Endodermal cell (in vitro differentiated cells): ENCODE measurements at places on chromosomes 12 and 14.
A peak's percentile ranks its signal among the peaks of the same experiment; 100 is the strongest.

- H3K27me3 ChIP-seq: peaks cover 9% of the 10 kb centered on the region
- no peaks in the 10 kb centered on the region for H3K36me3 ChIP-seq
- no peaks in the 10 kb centered on the region for H3K4me1 ChIP-seq
- no peak overlapping the region for H3K27ac ChIP-seq
Observed at GRCh38 chr12:80936353-80936641, 1.4 kb downstream of the LIN7A start.

GRCh38 chr12:87233671-87234070 is 795.5 kb downstream of the C12orf50 start:
- no peak overlapping the region for H3K4me3 ChIP-seq
- no peaks in the 10 kb centered on the region for H3K36me3 ChIP-seq
- no peak overlapping the region for H3K27ac ChIP-seq
- peaks cover 5% of the 10 kb centered on the region for H3K4me1 ChIP-seq

- H3K4me1 ChIP-seq: no peaks in the 10 kb centered on the region
- H3K36me3 ChIP-seq: no peaks in the 10 kb centered on the region
- no peaks in the 10 kb centered on the region for H3K27me3 ChIP-seq
- peak; percentile 56 for DNase-seq
- no peak overlapping the region for H3K27ac ChIP-seq
Observed at GRCh38 chr14:98946940-98947339, 325.1 kb downstream of the BCL11B start.

DNA sequence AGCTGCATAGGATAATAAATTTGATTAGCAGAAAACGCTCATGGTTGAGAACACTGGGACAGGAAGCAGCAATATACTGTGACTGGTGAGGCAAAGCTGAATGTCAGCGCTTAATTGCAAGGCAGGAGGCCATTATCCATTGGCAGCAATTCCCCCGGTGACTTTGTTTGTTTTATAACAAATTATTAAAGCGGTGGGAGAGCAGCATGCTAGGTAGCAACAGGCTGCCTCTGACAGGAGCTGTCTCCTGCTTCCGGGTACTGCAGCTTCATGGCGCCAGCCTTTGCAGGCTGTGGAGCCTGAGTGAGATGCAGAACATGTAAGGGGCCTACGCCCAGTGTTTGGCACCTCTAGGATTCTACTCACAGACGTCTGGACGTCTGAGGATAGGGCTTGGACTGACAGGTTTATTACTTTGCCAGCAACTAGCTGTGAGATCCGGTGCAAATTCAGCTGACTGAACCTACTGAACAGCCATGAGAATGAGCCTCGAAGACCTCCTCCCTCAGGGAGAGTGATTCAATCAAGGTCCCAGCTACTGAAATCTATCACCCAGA is 82.1 kb upstream of the SSTR1 start:
- no peak for DNase-seq
- peaks cover 6% of the 10 kb centered on the region for H3K4me1 ChIP-seq
- H3K4me3 ChIP-seq: no peak overlapping the region
- no peak overlapping the region for H3K27ac ChIP-seq
- H3K27me3 ChIP-seq: no peaks in the 10 kb centered on the region
- H3K36me3 ChIP-seq: no peaks in the 10 kb centered on the region

DNA sequence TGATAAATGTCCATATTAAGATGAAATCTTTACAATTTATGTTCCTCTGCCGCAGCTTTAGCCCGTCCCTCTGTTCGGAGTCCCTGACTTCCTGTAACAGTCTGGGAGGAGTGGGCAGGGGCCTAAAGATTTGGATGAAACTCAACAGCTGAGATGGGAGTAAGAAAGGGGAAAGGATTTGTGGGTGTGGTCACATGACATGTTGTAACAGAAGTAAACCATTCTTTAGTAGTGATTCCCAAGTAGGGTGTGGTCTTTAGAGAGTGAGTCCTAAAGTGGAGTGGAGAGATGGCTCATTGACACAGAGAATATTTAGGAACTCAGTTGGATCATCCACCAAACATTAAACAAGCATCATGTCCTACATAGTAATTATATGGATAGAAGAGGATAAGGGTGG is 12.9 kb downstream of the TMEM117 start:
- no peak for DNase-seq
- H3K4me1 ChIP-seq: no peaks in the 10 kb centered on the region
- H3K36me3 ChIP-seq: no peaks in the 10 kb centered on the region
- no peaks in the 10 kb centered on the region for H3K27me3 ChIP-seq
- no peak overlapping the region for H3K4me3 ChIP-seq

- DNase-seq: no peak
- H3K27me3 ChIP-seq: no peaks in the 10 kb centered on the region
- no peak overlapping the region for H3K4me3 ChIP-seq
- no peak overlapping the region for H3K27ac ChIP-seq
- H3K36me3 ChIP-seq: peaks cover 9% of the 10 kb centered on the region
Observed at GRCh38 chr12:11991604-11992003, 79.1 kb upstream of the BCL2L14 start.

GRCh38 chr14:101602466-101602840 is 41.2 kb downstream of the DIO3 start:
- no peak overlapping the region for H3K4me3 ChIP-seq
- peaks cover 10% of the 10 kb centered on the region for H3K27me3 ChIP-seq
- no peaks in the 10 kb centered on the region for H3K36me3 ChIP-seq
- no peaks in the 10 kb centered on the region for H3K4me1 ChIP-seq
- peak; percentile 24 for DNase-seq

GRCh38 chr12:50825372-50825838 is 17.3 kb upstream of the TMPRSS12 start:
- H3K36me3 ChIP-seq: no peaks in the 10 kb centered on the region
- no peak overlapping the region for H3K4me3 ChIP-seq
- H3K27me3 ChIP-seq: no peaks in the 10 kb centered on the region
- no peaks in the 10 kb centered on the region for H3K4me1 ChIP-seq
- no peak for DNase-seq

GRCh38 chr12:6430124-6430989 is 14.4 kb upstream of the CD27 start:
- peak; percentile 40 for DNase-seq
- H3K36me3 ChIP-seq: no peaks in the 10 kb centered on the region
- H3K27me3 ChIP-seq: no peaks in the 10 kb centered on the region
- no peaks in the 10 kb centered on the region for H3K4me1 ChIP-seq
- no peak overlapping the region for H3K27ac ChIP-seq

GRCh38 chr12:18296201-18296908 is 35.0 kb downstream of the PIK3C2G start:
- H3K36me3 ChIP-seq: no peaks in the 10 kb centered on the region
- H3K4me3 ChIP-seq: no peak overlapping the region
- H3K4me1 ChIP-seq: no peaks in the 10 kb centered on the region
- DNase-seq: no peak
- H3K27me3 ChIP-seq: no peaks in the 10 kb centered on the region

- DNase-seq: no peak
- no peaks in the 10 kb centered on the region for H3K36me3 ChIP-seq
- H3K4me3 ChIP-seq: no peak overlapping the region
- no peaks in the 10 kb centered on the region for H3K4me1 ChIP-seq
Observed at GRCh38 chr14:68695856-68696255, 97.0 kb downstream of the ZFP36L1 start.
